AG09319 (cell line): ENCODE measurements at places on chromosomes 7 and 10.

- DNase-seq = no peak
These were observed 53.3 kb upstream of the PPIF start for GRCh38 chr10:79293841-79294581.

DNA sequence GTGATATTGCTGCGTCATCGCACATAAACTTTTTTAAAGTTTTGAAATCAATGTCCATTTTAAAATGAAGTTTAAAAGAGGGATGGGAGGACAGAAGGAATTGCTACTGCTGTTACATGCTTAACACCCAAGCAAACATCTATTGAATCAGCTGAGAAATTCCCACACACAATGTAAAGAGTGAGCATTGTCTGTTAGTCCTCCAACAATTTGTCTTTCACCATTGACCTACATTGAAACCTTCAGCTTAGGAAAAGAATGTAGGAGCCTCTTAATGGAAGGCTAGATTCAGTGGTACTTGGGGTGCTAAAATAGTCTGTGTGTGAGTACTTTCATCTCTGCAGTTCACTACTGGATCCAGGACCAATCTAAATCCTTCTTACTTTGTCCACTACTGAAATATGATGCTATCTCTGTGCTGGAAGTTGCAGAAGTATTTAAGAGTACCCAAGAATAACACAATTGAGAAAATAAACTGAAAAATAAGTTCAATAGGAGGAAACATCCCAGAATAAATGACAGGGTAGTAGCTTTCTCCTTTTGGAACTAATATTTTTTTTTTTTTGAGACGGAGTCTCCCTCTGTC lies 23.8 kb upstream of the FBXW4 start:
- DNase-seq = no peak

GRCh38 chr7:139265673-139266072 lies 34.6 kb downstream of the UBN2 start:
- DNase-seq = no peak

DNA sequence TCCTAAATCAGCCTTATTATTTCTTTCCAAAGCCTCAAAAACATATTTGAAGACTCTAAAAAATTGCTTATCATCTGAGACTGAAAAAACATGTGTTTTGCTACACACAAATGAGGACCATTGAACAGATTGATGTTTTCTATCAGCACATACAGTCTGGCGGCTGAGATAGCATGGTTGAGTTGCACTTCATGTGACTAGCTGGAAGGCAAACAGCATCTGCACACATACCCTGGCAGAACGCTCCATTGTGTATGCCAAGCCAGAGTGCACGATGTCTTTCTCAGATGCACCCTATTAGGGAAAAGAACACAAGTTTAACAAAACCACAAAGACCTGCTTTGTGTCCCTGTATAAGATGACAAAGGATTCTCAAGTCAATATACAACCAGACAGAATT lies 33.0 kb downstream of the FAM25A start:
- DNase-seq = no peak

- DNase-seq = no peak
These were observed 29.3 kb downstream of the CRCP start for GRCh38 chr7:66143876-66144332.

GRCh38 chr10:33746836-33747268 lies 412.4 kb upstream of the NRP1 start:
- DNase-seq = no peak

DNA sequence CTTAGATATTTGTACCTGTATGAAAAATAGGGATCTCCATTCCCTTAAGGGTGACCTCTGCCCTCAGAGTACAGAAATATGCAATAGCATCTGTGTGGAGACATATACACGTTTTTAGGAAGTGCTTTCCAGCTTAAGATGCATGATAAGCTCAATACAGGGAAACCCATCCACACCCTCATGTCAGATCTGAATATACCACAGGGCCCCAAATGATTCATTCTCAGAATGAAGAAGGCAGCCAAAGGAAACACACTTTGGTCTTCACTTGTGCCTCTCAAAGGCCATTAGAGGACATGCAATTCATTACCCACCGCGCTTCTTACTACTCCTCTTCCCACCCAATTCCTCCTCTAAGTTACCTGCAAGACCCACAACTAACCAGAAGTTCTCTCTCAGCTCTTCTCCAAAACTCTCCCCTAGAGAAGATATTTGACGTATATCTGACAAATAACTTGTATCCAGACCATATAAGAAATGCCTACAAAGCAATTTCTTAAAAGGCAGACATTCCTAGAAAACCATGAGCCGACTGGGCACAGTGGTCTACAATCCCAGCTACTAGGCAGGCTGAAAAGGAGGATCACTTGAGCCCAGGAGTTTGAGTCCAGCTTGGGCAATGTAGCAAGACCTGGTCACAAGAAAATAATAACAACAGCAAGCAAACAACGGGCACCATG lies 103.0 kb downstream of the OAT start:
- DNase-seq = no peak

DNA sequence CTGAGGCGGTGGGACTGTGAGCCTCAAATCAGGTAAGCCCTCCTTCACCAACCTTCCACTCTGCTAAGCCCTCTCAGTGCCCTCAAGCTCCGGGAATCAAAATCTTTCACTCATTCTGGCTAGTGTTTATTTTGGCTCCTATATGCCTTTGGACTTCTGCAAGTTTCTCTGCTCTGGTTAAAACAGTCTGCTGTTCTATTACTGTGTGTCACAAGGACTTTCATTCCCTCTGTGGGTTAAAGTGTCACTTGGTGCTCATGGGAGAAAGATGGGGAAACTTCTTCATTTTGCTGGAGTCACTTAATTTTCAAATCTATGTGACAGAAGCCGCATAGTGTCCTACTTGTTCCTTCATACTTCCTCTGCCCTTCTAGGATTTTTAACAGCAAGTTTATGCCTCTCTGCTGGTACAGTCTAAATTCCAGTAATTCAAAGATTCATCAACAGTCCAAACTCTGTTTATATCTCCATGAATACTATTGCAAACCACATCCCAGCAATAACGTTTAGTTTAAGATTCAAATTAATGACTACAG lies 61.3 kb downstream of the CD36 start:
- DNase-seq = no peak

DNA sequence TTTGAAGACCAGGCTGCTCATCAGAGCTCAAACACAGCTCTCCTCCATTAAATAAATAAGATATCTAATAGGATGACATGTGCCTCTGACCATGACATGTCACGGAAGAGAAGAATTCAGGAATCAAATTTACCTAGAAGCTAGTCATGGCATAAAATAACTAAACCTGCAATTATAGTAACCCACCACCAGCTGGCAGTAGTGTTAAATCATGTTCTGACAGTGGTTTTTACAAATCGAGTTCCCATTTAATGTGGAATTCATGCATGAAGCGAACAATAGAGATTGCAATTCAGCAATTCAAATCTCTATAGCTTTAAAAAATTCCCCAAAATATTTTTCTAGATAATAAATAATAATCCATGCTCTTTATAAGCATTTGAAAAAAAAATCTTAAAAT lies 74.6 kb upstream of the IKZF1 start:
- no peak for DNase-seq

DNA sequence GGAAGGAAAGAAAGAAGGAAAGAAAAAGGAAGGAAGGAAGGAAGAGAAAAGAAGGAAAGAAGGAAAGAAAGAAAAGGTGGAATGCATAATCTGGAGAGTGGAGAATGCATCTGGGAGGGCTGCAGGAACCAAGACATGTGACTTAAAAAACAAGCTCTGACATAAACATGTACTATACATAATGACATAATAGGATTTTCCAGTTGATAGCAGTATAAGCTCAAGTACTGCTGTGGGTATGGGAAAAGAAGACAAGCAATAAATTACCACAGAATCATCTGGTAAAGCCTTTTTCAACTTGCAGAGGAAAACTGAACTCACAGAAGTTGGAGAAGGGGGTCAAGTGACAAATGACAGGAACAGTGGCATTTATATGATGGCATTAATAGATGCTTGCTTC lies 345.9 kb downstream of the PLXDC2 start:
- no peak for DNase-seq

DNA sequence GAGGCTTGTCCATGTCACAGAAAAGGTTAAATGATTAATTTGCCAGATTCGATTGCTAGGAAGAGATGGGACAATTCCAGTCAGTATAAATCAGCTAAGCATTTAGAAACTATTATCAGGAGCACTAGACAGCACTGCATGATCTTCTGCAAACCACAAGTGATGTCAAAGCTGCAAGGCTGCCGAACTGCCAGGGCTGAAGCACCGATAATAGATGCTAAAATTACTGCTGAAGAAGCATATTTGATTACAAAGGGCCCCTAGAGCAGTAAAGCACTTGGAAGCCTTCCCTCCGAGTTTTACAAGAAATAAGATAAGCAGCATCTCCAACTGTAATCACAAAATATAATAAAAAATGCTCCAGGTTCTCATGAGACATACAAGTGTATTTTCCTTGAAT lies 40.6 kb downstream of the RNLS start:
- no peak for DNase-seq

DNA sequence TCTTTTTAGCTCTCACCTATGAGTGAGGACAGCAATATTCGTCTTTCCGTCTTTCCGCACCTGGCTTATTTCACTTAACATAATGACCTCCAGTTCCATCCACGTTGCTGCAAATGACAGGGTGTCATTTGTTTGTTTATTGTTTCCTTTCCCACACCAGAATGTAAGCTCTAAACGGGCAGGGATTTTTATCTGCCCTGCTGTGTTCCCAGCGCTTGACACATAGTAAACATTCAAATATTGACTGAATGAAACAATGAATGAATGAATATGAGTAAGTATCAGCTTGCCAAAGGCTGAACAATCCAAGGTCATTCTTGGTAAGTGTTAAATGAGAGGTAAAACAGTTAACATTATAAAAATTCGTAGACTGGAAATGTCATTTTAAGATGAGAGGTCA lies 12.8 kb downstream of the SH3PXD2A start:
- no peak for DNase-seq

DNA sequence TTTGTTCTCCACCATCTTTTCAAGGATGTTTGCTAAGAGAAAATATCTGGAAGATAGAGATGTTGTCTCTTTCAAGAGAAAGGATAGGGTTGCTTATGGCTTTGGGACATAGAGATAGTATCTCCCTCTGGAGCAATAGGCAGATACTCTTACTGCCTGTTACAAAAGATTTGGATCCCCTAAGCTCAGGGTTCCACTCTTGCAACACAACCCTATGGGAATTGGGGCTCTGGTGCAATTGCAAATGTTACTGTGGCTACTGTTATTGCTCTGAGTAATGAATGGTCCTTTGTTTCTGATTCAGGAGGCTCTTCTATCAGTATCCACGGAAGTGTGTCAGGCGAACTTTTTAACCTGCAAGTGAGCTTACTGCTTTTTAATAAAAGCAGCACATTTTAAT lies 88.8 kb downstream of the GPR85 start:
- no peak for DNase-seq

- DNase-seq = no peak
These were observed at the start of gene IGFBP3 for GRCh38 chr7:45920502-45921380. TSS of gene IGFBP3 (minus strand) at chr7:45921272. CDS start at chr7:45921140, 132 bp downstream.

DNA sequence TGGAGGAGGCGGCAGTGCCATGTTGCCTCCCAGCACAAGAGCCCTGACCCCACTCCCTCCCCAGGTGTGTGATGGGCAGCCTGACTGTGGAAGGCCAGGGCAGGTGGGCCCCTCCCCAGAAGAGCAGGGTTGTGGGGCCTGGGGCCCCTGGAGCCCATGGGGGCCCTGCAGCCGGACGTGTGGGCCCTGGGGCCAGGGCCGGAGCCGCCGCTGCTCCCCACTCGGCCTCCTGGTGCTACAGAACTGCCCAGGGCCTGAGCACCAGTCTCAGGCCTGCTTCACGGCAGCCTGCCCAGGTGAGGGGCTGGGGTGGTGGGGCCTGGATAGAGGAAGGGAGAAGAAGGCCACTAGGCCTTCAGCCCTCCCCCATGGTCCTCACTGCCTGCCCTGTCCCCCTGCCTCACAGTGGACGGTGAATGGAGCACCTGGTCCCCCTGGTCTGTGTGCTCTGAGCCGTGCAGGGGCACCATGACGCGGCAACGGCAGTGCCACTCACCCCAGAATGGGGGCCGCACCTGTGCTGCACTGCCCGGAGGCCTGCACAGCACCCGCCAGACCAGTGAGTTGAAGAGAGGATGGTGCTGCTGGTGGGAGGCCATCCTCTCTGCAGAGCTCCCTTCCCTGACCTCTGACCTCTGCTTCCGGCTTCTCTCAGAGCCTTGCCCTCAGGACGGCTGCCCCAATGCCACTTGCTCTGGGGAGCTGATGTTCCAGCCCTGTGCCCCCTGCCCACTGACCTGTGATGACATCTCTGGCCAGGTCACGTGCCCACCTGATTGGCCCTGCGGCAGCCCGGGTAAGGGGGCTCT lies 18.2 kb upstream of the ZNF467 start:
- DNase-seq = no peak
